ENCODE measurements at places on chromosomes 16 and 17. TPM values are rescaled to one million over a fixed set of nuclear protein-coding genes. Genes with fewer than 3 reads are reported as not detected.

TBC1D3G gene
- not detected for total RNA-seq

KRT27 gene
- total RNA-seq: not detected

CCDC92B gene
- not detected for total RNA-seq

NLRC5 gene
- 7.3 TPM for total RNA-seq

CCL8 gene
- total RNA-seq: not detected

SAMD14 gene
- total RNA-seq: 3.5 TPM

TMEM92 gene
- not detected for total RNA-seq

SCNN1B gene
- 18.8 TPM for total RNA-seq

SSTR5 gene
- total RNA-seq: 0.22 TPM

TNFRSF13B gene
- total RNA-seq: not detected

PPM1E gene
- not detected for total RNA-seq

DNA sequence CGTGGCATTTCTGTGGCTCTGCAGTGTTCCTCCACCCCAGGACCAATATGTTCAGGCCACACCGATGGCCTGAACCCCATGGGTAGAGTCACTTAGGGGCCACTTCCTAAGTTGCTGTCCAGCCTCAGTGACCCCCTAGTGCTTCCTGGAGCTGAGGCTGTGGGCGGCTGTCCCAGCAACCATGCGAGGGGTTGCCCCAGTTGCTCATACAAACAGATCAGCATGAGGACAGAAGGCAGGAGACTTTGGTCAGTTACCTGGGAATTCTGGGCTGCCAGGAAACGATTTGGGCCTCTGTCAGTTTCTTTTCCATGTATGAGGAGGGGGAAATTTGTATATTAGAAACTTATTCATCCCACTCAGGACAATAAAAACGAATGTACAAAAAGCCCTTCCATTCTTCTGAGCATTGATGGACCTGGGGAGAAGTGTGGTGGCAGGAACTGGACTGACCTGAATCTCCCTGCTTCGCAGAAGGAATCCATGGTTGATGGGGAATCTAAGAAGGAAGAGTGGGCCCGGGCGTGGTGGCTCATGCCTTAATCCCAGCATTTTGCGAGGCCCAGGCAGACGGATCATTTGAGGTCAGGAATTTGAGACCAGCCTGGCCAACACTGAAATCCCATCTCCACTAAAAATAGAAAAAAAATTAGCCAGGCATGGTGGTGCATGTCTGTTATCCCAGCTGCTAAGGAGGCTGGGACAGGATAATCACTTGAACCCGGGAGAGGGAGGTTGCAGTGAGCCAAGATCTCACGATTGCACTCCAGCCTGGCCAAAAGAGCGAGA lies 4.9 kb upstream of the IL32 start:
- no peak for DNase-seq

GRCh38 chr17:67605256-67605912 lies 112.4 kb upstream of the NOL11 start:
- peak; percentile 15 for DNase-seq

GRCh38 chr17:6548034-6548433 lies 8.3 kb downstream of the PITPNM3 start:
- no peak for DNase-seq

DNA sequence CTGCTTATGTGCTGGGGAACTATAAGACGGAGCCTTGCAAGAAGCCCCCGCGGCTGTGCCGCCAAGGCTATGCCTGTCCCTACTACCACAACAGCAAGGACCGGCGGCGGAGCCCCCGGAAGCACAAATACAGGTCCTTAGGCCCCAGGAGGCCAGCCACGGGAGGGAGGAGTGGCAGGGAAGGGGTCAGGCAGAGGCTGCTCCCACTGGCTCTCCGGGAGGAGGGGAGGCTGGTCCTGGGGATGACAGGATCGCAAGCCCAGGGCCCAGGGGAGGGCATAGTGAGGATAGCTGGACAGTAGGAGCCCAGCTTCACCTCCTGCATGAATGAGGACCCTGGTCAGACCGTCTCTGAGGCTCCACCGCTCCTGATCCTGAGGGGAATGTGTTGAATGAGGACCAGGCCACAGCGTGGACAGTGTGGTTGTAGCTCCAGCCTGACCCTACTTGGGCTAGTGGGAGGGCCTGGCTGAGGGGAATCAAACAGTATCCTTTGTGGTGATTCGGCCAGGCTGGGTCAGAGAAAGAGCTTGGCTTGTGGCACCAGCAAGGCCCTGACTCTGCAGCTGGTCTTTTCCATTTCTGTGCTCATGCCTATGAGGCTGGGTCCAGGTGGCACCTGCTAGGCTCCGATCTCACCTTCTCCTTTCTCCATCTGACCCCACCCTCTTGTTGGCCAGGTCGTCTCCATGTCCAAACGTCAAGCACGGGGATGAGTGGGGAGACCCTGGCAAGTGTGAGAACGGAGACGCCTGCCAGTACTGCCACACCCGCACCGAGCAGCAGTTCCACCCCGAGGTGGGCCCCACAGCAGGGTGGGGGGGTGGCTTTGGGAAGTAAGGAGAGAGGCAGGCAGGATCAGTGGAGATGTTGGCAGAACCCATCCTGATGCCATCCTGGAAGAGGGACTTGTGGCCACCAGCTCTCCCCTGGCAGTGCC lies 28.7 kb downstream of the UNK start:
- DNase-seq: no peak

GRCh38 chr17:75864448-75864871 lies 9.3 kb upstream of the WBP2 start:
- peak; percentile 89 for DNase-seq

DNA sequence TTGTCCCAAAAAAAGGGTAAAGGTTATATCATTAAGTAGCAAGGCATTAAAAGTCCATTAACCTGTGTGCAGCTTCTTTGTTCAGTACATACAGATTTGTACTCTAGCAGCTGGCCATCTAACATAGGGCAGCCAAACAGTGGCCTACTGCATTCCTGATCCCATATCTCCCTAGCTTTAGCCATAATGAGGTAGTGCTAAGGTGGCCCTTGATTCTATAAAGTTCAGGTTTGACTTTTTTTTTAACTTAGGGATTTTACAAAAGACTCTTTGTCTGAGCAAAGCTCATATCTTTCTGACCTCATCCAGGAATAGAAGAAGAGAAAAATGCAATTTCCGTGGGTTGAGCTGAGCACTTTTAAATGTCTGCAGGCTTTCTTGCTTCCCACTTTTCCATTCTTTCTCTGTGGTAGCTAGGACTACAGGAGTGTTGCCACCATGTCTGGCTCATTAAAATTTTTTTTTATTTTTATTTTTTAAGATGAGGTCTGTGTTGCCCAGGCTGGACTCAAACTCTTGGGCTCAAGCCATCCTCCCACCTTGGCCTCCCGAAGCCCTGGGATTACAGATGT lies 19.5 kb upstream of the CDC6 start:
- no peak for DNase-seq

DNA sequence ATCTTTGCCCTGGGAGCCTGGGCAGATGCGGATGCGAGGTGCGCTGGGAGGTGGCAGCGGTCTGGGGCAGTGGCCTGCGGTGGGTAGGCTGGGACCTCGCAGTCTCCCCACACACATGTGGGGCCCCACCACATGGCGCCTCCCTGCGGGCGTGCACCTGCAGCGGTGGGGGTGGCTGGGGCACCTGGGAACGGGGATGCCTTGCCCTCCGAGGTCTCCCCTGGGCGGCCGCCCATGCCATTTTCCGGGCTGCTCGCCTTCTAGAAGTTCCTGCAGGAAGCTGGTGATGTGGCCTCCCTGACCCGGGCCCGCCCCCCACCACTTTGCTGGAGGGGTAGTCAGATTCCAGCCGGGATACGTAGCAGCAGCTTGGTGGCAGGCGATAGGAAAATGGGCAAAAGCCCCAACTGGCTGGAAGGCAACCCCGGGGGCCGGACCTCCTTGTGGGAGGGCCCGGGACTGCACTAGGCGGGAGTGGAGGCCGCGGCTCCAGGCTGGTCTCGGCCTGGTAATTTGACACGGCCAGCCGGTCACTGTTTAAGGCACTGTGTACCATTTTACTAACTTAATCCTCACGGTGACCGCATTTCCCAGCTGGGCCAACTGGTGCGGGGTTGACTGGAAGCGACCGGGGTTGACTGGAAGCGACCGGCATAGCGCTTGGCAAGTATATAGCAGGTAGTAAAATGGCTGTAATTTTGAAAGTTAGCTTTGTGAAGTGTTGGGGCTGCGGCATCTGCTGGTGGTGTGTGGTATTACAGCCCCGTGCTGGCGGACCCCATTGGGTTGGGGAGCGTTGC lies 38.5 kb downstream of the IGF2BP1 start:
- DNase-seq: peak; percentile 76

GRCh38 chr16:46746821-46747776 lies 1.0 kb downstream of the MYLK3 start:
- DNase-seq: no peak

GRCh38 chr17:6551869-6552531 lies 4.4 kb downstream of the PITPNM3 start:
- no peak for DNase-seq

- no peak for DNase-seq
Measured at GRCh38 chr17:78263063-78263735, 31.8 kb downstream of the TMEM235 start.

DNA sequence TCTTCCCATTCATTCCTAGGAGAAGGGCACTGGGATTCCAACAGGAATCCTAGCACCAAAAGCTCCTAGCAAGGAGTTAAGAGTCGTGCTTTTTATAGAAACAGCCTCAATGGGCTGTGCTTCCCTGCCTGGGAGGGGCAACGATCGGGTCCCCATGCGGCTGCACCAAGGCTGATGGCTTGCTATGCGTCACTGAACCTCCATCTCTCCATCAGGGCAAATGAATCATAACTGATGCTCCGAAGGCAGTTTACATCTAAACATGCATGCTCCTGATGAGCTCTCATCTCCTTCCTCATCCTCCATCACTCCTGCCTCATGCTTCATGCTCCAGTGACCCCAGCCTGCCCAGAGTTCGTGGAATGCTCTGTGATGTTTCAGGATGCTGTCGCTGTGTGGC lies 270.5 kb downstream of the FOXL1 start:
- DNase-seq: no peak

- DNase-seq: no peak
Measured at GRCh38 chr17:74569020-74570003, 2.0 kb upstream of the CD300H start.

GRCh38 chr16:57540906-57541753 lies 1.3 kb upstream of the ADGRG5 start:
- no peak for DNase-seq

DNA sequence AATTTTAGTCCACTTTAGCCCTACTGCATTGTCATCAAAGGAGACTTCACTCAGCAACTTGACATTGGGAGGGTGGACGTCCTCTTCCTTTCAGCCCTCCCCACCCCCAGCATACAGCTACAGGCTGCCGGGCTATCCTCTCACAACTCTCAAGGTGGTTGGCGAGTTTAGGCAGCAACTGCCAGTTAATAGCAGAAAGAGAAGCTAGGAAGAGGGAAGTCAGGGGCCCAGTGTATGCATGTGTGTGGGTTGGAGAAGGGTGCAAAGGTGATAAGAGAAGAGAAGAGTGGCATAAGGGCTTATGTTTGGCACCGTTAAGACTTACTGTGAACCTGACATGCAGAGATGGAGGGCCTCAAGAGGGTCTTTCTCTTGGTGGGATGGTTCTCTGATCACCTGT lies 31.8 kb downstream of the CCL4 start:
- DNase-seq: no peak

- no peak for DNase-seq
Measured at GRCh38 chr17:74782571-74782970, 6.4 kb upstream of the NAT9 start.

DNA sequence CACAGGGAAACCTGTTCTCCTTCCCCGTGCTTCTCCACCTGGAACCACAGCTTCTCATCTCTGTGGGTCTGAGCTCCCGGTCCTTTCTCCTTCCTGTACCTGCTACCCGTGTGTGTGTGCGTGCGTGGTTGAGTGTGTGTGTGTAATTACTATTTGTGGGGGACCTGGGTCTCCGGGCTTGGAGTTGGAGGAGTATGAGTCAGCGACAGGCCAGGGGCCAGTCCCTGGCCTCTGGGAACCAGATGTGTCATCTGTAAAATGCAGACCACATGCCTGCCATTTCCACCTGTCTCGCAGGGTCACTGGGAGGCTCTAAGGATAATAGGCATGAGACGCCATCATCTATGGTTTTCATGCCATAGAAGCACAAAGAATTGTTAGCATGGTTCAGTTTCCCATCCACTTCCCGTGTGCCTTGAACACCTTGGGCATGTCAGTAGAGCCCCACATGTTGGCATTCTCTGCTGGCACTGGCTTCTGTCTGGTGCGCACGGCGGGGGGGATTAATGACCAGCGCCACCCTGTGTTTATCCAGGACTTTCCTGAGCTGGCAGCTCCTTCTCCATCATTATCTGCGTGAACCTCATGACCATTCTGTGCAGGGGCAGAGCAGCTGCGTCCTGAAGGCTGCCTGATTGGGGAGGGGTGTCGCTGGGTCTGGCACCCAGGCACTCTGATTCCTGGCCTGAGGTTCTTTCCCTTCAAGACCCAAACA lies 1.5 kb downstream of the ZNF205 start:
- DNase-seq: peak; percentile 56

DNA sequence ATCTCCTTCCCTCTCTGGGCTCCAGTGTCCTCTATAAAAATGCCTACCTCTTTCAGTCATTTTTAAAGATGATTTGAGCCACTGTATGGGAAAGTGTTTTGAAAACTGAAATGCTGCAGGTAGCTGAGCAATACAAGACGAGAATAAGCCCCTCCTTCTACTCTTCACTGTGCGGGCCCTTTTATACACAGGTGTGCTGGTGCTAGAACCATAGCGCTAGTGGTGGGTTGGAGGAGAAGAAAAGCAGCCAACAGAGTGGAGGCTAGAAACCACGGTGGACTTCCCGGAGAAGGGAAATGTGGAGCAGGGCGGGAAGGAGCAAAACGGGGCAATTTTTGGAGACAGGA lies 58.2 kb upstream of the DLX4 start:
- DNase-seq: no peak

GRCh38 chr17:35968520-35969054 lies 12.7 kb downstream of the CCL16 start:
- DNase-seq: no peak

GRCh38 chr17:78231991-78232858 lies 794 bp downstream of the TMEM235 start:
- peak; percentile 46 for DNase-seq

GRCh38 chr16:57038166-57038565 lies 48.8 kb downstream of the NLRC5 start:
- DNase-seq: no peak

GRCh38 chr17:46125831-46126230 lies 67.4 kb downstream of the KANSL1 start:
- DNase-seq: no peak

GRCh38 chr17:47844227-47844626 lies 3.2 kb upstream of the SCRN2 start:
- no peak for DNase-seq

- no peak for DNase-seq
Measured at GRCh38 chr16:22945361-22945760, 131.4 kb downstream of the HS3ST2 start.

GRCh38 chr17:10798332-10798749 lies 5.6 kb downstream of the TMEM238L start:
- no peak for DNase-seq

GRCh38 chr17:27778183-27778582 lies 22.1 kb downstream of the NOS2 start:
- DNase-seq: no peak

DNA sequence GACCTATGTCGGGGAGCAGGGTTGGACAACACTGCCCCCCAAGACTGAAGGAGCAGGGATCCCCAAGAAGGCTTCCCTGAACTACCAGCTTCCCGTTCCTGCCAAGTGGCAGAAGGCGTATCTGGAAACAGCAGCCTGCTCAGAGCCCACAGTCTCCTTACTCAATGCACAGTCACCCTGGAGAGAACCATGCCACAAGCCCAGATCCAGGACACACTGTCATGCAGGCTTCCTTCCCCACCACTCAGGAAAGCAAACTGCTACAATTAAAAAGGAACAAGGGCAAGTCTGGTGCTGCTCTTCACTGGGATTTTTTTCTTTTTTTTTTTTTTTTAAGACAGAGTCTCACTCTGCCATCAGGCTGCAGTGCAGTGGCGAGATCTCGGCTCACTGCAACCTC lies 8.2 kb downstream of the WDR45B start:
- no peak for DNase-seq

All from lung microvascular endothelial cell (primary cell).